RCC 7860 (cell line): ENCODE measurements at places on chromosomes 12 and 14.

DNA sequence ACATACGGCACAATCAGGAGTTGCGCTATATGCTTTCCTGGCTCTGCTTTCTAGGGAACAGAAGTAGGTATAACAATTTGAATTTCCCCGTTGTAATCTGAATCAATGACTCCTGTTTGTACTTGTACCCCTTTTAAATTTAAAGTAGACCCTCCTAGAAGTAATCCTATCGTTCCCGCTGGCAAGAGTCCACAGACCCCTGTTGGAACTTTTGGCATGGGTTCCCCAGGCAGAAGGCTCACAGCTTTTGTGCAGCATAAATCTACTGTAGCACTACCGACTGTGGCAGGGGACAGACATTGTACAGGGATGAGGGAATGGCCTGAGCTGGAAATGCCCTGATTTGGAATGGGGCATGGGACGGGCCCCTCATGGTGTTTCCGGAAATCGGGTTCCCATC, 705.2 kb downstream of the LRFN5 start:
- DNase-seq = no peak

GRCh38 chr12:117574655-117575054, 213.2 kb upstream of the NOS1 start:
- no peak for DNase-seq

DNA sequence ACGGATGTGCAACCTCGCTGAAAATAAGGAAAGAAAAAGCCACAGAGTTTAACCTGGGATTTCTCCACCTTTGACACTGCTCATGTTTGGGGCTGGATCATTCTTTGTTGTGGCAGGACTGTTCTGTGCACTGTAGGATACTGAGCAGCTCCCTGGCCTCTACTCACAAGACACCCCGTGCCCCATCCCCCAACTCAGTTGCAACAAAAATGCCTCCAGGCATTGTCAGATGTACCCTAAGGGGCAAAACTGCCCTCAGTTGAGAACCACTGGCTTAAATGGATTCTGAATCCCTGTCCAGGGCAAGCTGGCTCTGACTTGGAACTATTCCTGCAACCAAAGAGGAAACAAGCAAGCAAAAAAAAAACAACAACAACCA, 2.1 kb downstream of the GLTP start:
- DNase-seq = no peak

DNA sequence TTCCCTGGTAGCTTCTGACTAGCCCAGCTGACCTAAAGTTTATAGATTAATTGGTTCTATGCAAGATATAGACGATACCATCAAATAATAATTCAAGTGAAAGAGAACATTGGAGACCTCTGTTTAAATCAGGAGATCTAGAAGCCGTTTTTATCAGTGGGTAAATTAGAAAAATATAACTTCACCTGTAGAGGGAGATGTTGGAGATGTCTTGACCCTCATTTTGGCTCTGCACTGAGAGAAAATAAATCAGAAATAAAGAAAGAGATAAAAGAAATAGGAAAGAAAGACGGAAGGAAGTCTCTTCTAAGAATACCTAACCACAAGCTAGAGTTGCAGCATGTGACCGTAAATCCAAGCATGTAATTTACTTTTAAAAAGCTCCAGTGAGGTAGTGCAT, 684.5 kb downstream of the C12orf50 start:
- DNase-seq = no peak

GRCh38 chr12:46523863-46524770, 151.5 kb upstream of the SLC38A2 start:
- peak; percentile 99 for DNase-seq

DNA sequence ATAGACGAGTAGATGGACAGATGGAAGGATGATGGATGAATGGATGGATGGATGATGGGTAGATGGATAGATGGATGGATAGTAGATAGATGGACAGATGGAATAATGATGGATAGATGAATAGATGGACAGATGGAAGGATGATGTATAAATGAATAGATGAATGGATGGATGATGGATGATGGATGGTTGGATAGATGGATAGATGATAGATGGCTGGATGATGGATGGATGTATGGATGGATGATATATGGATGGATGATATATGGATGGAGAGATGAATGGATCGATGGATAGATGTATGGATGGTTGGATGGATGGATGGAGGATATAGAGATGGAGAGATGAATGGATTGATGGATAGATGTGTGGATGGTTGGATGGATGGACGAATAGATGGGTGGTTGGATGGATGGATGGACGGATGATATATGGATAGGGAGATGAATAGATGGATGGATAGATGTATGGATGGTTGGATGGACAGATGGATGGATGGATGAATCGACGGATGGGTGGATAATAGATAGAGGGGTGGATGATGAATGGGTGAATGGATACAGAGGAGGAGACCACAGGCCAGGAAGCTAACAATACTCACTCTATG, 19.3 kb downstream of the TRPV4 start:
- no peak for DNase-seq

DNA sequence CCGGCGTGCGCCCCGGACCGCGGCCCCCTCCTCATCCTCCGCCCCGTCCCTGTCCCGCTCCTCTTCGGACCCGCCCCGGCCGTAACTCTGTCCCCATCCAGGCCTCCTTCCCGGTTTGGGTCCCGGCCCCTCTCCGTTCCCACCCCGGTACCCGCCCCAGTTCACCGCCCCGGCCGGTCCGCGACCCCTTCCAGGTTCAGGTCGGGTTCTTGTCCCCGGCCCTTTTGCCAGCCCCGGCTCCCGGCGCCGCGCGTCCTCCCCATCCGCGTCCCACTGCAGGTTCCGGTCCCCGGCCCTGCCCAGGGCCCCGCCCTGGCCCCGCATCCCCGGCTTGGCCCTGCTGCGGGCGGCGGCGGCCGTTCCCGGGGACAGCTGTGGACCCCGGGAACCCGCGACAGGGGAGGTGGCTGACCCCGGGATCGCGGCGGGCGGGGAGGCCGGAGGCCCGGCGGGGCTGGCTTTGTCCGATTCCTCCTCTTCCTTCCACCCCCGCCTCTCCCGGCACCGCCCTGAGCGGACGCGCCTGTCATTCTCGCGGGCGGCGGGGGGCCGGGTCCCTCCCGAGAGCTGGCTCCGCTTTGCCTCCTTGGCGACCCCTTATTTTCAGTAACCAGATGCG, 601 bp downstream of the KLC1 start:
- DNase-seq = no peak

- DNase-seq = no peak
These were observed 152.2 kb upstream of the HIF1A start for GRCh38 chr14:61542848-61543790.

- DNase-seq = no peak
These were observed 152.0 kb downstream of the TMEM132C start for GRCh38 chr12:128418944-128419343.

GRCh38 chr12:69655616-69656340, 43.3 kb downstream of the BEST3 start:
- DNase-seq = peak; percentile 69

- peak; percentile 53 for DNase-seq
These were observed 41.5 kb downstream of the BEST3 start for GRCh38 chr12:69657376-69658137.

DNA sequence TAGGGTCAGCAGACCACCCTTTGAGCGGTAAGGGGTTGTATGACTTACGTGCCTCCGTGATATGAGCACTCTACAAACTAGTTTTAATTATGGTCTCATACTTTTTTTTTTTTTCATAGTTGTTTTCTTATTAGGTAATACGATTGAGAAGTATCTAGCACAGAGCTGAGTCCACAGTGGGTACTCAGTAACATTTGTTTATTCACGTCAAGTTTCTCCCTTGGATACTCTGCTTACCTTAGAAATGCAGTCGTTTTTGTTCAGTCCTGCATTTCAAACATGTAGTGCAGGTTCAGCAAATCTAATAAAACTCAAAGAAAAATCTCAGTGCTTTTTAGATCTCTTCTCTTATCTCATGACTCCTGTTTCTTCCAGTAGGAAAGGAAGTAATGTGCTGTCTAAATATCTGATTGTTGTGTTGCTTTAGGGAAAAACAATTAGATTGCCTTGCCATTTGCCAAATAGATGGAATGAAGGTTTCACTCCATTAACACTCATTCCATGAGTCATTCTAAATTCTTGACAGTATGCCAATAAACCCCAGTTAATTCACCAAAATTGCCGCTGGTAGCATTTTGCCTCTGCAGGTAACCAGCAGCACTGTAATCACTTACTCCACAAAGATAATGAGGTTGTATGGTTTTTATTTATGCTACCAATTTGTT, 118.9 kb downstream of the PTCSC3 start:
- no peak for DNase-seq

DNA sequence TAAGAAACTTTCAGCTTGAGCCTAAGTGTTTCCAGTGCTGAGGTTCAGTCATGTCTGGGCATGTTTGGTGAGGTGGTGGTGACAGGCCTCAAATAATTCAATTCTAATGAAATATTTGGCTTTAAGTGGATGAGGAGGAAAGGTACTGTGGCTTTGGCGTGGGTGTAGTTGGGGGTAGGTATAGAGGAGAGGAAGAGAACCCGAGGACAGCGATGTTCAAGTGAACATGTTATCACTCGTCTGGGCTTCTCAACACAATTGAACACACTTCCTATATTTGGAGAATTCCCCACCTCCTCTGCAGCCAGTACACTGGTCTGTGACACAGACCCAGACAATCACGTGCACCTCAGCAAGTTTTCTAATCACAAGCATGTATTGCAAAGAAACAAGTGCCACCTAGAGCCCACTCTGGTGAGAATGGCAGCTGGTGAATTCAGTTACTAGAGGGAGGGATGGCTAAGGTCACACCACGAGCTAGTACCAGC, 53.0 kb downstream of the IFNG-AS1 start:
- no peak for DNase-seq

DNA sequence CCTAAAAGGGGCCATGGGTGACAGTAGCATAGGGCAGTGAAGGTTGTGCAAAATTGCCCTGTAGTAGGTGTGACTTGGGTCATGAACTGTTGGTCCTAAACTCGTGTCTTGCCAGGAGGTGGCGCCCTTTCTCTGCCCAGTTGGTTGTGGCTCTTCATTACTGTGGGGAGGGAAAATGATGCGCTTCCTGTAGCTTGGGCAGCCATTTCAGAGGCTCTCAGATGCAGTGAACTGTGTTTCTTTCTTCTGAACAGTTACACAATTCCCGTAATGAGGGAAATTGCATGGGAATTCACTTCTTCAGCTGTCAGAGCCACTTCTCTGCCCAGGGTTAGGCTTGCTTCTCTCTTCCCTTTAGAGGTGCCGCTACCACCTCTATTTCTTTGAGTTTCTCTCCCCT, 148.1 kb upstream of the NRXN3 start:
- peak; percentile 50 for DNase-seq

DNA sequence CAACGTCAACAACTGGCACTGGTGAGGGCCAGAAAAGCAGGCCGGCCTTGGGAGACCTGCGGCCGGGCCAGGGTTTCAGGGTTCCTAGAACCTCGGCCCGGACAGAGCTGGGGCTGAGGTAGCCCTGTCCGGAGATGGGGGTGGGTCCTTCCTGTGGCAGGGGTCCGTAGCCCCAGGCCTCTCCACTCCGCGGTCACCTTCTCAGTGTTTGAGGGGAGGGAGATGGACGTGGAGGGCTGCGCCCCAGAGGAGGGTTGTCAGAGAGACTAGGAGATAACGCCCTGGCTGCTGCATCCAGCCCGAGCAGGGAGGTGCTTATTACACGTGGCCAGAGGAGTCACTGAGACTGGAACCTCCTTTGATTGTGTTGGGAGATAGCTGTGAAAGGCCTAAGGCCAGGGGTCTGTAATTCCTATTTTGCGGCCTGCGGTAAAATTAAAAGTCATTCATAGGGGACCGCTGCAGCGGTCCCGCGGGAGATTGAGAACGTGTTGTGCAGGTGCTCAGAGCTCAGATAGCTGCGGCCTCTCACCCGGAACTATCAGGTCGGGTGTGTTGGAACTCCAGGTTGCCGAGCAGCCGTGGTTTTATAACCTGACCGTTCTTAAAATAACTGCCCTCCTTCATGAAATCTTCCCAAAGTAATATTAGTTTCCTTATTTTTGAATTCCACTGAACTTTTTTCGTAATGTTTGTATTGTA, 507 bp downstream of the AHSA1 start:
- DNase-seq = no peak

- DNase-seq = no peak
These were observed 1018.7 kb downstream of the AACS start for GRCh38 chr12:126083926-126084325.

GRCh38 chr14:24113801-24114531, 611 bp upstream of the DCAF11 start:
- peak; percentile 79 for DNase-seq

GRCh38 chr14:71320734-71321573, 413.7 kb downstream of the PCNX1 start:
- DNase-seq = no peak

- DNase-seq = no peak
These were observed 14.4 kb downstream of the CHFR start for GRCh38 chr12:132872975-132873421.

GRCh38 chr12:581746-582145, 81.5 kb downstream of the NINJ2 start:
- DNase-seq = no peak

- DNase-seq = no peak
These were observed 22.8 kb downstream of the HEBP1 start for GRCh38 chr12:12977231-12977630.

DNA sequence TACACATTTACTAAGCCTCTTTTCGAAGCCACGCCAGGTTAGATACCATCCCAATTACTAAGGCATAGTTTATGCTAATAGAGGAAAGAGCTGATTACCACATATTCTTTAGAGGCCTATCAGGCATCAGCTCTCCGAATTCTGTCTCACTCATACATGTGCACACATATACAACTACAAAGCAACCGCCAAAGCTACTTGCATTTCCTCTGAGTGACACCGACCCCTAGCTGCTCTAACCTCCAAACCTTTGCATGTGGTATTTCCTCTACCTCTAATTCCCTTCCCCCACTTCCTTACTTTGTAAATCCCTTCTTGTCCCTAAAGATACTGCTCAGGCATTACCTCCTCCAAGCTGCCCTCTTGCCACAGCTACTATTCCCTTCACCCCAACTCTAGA, 107.2 kb downstream of the DUSP6 start:
- no peak for DNase-seq

GRCh38 chr14:100035700-100036099, 29.5 kb upstream of the EVL start:
- no peak for DNase-seq

- no peak for DNase-seq
These were observed 47.4 kb downstream of the TCHP start for GRCh38 chr12:109947521-109947920.

DNA sequence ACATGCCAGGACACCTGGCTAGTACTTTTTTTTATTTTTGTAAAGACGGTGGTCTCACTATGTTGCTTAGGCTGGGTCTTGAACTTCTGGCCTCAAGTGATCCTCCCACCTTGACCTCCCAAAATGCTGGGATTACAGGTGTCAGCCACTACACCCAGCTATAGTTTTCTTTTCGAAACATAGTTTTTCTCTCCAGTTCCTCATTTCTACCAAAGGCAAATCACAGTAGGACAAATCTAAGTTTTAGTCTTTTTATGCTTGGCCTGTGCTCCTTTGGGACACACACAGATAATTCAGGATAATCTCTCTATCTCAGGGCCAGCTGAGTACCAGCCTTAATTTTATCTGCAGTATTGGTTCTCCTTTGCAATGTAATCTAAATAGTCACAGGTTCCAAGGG, 100.7 kb downstream of the KCNMB4 start:
- DNase-seq = no peak

- DNase-seq = no peak
These were observed 5.8 kb upstream of the EVL start for GRCh38 chr14:100059438-100059781.

GRCh38 chr12:121001060-121001459, 15.2 kb downstream of the C12orf43 start:
- DNase-seq = no peak
